GM23248 (cell line): ENCODE measurements at places on chromosomes 12 and 14. TPM values are rescaled to one million over a fixed set of nuclear protein-coding genes. Genes with fewer than 3 reads are reported as not detected.
A peak's percentile ranks its signal among the peaks of the same experiment; 100 is the strongest.

- DNase-seq = peak; percentile 65
Observed at GRCh38 chr12:107404981-107405380, 280.6 kb upstream of the PWP1 start.

GRCh38 chr14:75370416-75371205, 57.2 kb upstream of the JDP2 start:
- no peak for DNase-seq

Gene TAS2R8
- not detected in 2 replicates for total RNA-seq

Gene RASSF9
- total RNA-seq = 0.89 and 1.5 TPM in 2 replicates

Gene ANKS1B
- not detected in 2 replicates for total RNA-seq

- no peak for DNase-seq
Observed at GRCh38 chr12:47545938-47546609, 159.8 kb downstream of the RPAP3 start.

DNA sequence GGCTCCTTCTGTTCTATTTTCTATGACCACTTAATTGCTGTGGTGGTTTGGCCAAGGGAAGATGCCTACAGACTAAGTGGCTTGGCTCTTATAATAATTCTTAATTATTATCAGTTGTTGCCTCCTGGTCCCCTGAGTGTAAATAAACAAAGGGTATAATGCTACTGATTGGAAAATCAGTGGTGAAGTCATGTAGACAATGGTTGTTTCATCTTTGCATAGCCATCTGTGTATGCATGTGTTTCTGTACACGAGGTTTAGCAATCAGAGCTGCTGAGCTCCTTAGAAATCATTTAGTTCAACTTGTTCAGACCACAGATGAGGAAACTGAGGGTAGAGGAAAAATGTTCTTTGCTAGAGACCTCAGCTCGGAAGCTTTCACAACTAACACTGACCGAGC, 152.2 kb downstream of the STXBP6 start:
- DNase-seq = no peak

Gene PDZRN4
- total RNA-seq = not detected in 2 replicates

DNA sequence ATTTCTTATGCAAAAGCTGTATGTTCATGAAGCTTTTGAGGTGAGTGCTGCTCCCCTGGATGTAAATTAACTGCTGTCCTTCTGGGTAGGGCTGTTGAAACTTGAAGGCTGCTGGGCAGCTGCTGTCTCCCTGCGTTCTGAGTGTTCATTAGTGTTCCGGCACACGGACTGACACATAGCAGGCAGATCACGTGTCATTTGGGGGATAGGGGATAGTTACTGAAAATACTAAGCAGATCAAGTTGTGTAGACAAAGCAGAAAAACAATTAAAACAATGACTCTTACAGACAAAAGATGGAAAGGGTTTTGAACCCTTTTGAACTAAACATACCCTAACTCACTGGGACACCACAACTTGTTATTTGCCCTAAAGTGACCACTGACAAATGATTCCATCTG, 82.5 kb downstream of the PRICKLE1 start:
- DNase-seq = no peak

GRCh38 chr12:128791395-128792322, 32.1 kb downstream of the SLC15A4 start:
- DNase-seq = peak; percentile 40

- peak; percentile 98 for DNase-seq
Observed at GRCh38 chr12:116426391-116427136, 132.6 kb upstream of the MAP1LC3B2 start.

Gene ACACB
- 1.0 and 4.1 TPM in 2 replicates for total RNA-seq

DNA sequence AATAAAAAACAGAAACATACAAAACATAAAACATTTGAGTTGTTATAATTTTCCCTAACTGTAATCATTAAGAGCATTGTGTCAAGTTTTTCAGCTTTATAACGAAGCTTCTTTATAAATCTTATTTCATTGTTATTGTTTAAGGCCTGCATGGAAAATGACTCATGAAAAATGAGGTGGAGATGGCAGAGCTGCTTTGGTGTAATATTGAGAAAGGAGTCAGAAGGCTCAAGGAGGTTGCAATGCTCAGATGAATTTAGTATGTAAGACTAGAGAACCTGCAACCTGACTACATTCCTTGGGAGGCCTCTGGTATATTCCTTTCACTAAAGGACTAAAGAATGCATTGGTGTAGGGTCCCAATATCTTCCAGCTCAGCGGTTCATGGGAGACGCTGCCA, 61.5 kb downstream of the TMEM30B start:
- peak; percentile 71 for DNase-seq

- peak; percentile 97 for DNase-seq
Observed at GRCh38 chr12:47752552-47752951, 6.1 kb downstream of the RAPGEF3 start.

Gene ACSM4
- not detected in 2 replicates for total RNA-seq

GRCh38 chr12:105600911-105601545, 270.5 kb downstream of the C12orf75 start:
- no peak for DNase-seq

DNA sequence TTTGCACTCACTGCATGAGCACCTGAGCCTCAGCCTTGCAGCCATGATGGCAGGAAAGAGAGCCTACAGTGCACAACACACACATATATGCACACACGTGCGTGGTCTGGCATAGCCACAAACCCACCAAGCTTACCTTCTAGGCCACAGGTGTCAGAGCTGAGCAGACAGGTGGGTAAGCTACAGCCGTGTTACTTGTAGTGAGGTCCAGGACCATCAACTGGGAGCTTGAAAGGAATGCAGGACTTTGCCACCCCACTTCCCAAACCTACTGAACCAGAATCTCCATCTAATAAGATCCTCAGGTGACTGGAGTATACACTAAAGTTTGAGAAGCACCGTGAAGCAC, 2.7 kb downstream of the ASIC1 start:
- no peak for DNase-seq

- peak; percentile 69 for DNase-seq
Observed at GRCh38 chr14:67166450-67166853, 22.8 kb upstream of the GARIN2 start.

DNA sequence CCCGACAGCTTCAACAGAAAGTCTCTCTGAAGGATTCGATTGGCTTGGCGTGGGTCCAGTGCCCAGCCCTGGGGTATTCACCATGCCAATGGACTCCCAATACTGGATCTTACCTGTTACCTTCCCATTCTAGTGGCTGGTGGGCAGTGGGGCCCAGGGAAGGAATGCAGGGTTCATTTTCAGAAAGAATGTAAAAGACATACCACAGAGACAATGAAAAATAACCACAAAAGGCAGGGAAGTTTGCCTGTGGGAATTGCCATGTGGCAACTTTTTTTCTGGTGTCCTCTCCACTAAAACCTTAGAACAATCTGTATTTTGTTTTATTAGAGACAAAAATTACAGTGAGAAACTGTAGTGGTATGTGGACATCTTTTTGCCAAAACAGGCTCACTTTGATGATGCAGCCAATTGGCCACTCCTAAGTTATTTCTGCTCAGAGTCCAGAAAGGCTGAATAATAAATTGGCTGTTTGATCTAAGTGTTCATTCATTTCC, 55.2 kb downstream of the PTGER2 start:
- peak; percentile 88 for DNase-seq

Gene TAS2R31
- 0.97 and 1.4 TPM in 2 replicates for total RNA-seq

Gene UBE3B
- 32.0 and 34.7 TPM in 2 replicates for total RNA-seq

DNA sequence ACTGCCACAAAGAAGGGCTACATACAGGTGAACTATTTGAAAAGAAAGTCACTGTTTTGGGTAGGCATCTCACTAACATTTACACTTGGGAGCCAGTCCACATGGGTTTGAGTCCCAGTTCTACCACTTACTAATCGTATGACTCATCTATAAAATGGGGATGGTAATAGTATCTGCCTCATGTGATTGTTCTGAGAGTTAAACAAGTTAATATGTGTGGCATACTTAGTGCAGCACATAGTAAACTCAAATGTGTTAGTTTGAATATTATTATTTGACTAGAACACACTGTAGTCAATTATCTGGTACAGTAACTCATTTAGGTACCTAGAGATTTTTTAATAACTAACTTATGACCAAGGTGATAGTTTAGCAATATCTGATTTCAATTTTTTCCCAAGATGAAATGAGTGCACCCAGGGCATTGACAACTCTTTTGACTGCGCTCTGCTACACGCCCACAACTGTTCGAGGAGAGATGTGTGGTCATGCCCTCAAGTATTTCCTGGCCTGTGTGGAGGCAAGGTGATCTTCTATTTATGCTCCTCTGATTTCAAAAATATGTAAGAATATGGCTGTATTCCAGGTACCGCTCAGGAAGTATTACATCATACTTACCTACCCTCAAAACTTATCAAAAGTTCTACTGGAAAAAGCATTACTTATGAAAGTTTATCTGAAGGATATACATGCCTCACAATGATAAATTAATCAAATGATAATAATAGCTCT, 210.6 kb upstream of the EGLN3 start:
- peak; percentile 6 for DNase-seq

Gene JPH4
- not detected in 2 replicates for total RNA-seq

DNA sequence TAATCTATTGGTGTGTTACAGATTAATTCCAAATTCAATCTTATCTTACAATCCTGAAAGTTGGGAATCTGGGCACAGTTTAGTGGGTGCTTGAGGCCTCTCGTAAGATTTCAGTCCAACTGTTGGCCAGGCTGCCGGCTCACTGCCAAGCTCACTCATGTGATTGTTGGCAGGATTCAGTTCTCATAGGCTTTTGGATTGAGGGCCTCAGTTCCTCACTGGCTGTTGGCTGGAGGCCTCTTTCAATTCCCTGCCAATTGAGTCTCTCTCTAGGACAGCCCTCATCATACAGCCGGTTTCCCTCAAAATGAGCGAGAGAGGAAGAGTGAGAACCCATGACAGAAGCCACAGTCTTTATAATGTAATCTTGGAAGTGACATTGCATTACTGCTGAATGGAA, 123.5 kb upstream of the FBXO33 start:
- DNase-seq = no peak

GRCh38 chr14:20529806-20530205, 24.5 kb downstream of the RNASE10 start:
- DNase-seq = no peak

Gene SIX6
- total RNA-seq = not detected in 2 replicates

GRCh38 chr12:66008985-66009384, 121.6 kb downstream of the LLPH start:
- DNase-seq = no peak

DNA sequence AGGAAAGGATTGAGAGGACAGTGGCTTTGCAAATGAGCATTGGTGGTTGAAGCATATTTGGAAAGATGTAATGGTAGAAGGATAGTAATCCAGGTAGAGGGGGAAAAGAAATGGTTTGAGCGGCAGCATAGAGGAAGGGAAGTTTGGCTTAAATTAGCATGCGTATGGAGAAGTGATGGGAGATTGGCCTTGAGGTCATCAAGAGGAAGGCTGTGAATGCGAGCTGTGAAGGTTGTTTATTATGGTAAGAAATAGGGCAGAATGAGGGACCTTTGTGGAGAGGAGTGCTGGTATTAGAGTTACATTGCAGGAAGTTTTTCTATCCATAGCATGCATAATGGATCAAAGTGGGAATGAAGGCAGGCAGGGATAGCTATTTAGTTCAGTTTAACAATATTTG, 162.1 kb downstream of the TMTC2 start:
- DNase-seq = no peak

GRCh38 chr12:98397323-98398105, 117.9 kb upstream of the TMPO start:
- peak; percentile 86 for DNase-seq

DNA sequence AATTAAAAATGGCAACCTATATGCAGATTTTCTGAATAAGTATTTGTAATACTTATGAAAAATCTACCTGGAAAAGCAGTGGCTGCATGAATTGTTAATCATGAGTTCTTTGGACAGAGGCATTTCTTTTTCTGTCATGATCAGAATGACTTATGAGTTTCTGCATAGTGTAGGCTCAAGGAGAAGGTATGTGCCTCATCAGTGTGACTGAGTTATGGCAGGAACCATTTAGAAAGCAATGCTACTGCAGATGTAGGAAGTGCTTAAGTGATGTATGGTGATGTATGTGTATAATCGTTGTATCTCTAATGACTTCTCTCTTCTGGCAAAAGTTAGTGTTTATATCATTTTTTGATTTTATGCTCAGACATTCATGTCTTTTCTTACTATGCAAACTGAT, 816.4 kb upstream of the FBXO33 start:
- DNase-seq = no peak

Gene KRT3
- not detected in 2 replicates for total RNA-seq

DNA sequence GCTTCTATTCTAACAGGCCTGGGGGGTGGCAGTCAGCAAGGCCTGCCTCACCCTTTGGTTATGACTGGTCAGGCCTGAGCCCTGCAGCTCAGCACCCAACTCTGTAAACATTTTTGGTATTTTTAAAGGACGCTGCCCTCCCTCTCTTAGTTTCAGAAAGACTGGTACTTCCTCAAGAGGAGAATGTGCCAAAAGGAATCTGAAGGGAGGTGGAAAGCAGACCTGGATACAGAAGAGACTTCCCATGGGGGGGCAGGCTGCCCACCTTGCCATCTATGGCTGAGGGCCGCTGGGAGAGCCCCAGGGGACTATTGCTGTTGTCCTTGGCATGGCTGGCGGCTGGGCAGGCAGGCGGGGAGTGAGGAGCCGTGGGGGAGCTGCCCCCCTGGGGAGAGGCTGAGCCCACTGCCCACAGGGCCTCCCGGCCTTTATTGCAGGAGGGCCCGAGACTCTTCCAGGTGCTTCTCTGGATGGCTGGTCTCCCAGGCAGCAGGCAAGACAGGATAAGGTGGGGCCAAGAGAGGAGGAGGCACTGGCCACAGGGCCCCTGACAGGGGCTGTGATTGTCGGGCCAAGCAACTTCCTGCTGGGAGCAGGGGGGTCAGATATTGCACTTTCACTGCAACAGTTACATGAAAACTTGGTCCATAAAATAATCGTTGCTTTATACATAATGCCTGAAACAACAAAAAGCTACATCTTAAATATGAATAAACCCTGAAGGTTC, 3.5 kb downstream of the ARL6IP4 start:
- no peak for DNase-seq

- DNase-seq = no peak
Observed at GRCh38 chr14:56000846-56001245, 117.4 kb upstream of the PELI2 start.

DNA sequence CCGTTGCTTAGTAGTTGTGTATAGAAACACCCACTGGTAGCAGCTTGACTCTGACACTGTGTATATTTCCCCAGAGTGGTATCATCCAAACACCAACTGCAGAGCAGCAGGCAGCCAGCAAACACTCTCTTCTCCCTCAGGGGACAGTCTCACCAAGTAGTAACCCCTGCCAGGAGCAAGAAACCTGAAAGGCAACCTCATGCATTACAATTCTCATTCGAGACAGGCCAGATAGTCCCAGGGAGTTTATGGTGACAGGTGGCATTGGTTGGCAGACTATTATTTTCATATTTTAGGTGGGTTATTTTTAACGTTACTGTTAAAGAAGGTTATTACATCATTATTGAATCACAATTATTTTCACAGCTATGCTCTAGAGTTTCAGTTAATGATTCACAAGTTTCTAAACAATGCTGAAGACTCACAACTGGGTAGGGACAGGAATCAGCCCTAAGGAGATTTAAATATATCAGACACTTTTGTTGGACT, 222.8 kb downstream of the EGLN3 start:
- no peak for DNase-seq

Gene INSM2
- not detected in 2 replicates for total RNA-seq

- peak; percentile 76 for DNase-seq
Observed at GRCh38 chr14:22570132-22570949, 18.7 kb downstream of the DAD1 start.

- DNase-seq = peak; percentile 60
Observed at GRCh38 chr12:25970916-25971653, 12.6 kb downstream of the RASSF8 start.

Gene ZDHHC22
- total RNA-seq = not detected in 2 replicates

GRCh38 chr12:64452559-64453329, 824 bp downstream of the TBK1 start:
- peak; percentile 94 for DNase-seq
